Activated T-helper 1 cell treated with anti-CD3 and anti-CD28 coated beads, Interleukin-12 subunit alpha, Interleukin-12 subunit beta, Interleukin-2, Interleukin-4 antibody, amounts not matched to agents 30 ng/mL and 10 ng/mL and 1 ng/mL, durations not matched to agents 14 hours and 24 hours and 36 hours (primary cell): ENCODE measurements at places on chromosomes 11 and 22.
A peak's percentile ranks its signal among the peaks of the same experiment; 100 is the strongest.

DNA sequence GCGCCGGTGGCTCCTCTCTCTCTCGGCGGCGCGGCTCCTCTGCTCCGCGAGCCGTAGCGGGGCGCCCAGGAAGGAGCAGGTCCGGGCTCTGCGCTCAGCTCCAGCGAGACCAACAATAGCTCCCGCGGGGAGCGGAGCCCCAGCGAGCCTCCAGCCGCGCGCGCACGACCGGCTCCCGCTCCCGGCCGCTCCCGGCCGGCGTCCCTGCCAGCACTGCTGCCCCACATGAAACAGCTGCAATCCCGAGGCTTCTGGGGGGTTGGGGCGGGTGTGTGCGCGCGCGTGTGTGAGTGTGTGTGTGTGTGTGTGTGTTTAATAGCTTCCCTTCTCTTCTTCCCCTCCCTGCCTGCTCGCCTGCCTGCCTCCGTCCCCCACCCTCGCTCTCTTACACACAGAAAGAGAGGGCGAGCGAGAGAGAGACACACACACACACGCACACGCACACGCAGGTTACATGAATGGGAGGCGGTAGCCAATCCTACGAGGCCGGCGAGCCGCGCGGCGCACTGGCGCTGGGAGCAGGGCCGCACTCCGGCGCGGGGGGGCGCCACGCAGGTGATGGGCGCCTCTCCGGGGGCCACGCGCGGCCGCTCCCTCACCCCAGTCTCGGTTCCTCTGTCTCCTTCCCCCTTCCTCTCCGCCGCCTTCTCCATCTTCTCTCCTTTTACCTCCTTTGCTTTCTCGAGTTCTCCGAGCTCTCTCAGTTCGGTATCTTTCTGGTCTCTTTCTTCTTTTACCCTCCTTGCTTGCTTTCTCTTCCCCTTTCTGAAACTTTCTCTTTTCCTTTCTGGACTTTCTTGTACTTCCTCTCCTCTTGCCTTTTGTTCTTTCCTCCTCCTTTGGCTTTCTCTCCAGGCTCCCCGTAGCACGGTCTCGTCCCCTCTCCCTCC is at the start of gene TENM4:
TSS of gene TENM4 (minus strand) at position 460 of the 890 bp plus-strand sequence. CDS start 371,086 bp downstream, outside the sequence.
- DNase-seq: no peak

DNA sequence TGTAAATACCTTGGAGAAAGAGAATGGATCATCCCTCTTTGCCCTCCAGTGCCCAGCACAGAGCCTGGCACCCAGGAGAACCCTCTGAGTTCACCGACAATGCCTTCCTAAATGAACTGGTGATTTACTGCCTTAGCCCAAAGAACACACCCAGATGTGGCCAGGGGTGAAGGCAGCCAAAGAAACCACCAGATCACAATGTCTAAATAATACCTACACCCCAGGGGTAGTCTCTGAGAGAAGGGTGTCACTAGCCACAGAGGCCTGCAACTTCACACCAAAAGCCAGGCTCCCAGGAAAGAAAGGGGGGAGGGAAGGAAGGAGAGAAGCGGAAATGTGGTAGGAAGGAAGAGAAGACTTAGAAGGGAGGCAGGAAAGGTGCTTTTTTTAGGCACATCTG is 65.7 kb downstream of the RPL27A start:
- no peak for DNase-seq

GRCh38 chr11:17439316-17439782 is 37.3 kb downstream of the ABCC8 start:
- no peak for DNase-seq

GRCh38 chr22:49052560-49052959 is 775.1 kb downstream of the BRD1 start:
- no peak for DNase-seq

DNA sequence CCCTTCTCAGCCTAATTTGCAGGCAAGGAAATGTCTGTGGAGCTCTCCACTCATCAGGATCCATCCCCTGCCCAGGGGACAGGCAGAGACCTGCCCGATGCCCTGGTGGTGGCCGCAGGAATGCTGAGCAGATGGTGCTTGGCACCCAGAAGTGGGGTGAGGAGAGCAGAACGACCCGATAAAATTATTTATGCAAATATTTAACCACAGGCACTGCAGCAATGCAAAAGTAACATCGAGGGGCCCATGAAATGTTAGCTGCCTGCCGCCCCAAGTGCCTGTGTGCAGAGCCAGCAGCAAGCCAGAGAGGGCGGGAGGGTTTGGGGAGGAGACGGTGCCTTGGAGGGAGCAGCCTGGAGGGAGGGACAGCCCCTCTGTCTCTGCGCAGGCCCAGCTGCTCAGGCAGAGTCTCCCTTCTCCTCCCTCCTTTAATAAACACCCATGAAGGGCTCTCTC is 205.5 kb downstream of the CTTN start:
- DNase-seq: no peak

DNA sequence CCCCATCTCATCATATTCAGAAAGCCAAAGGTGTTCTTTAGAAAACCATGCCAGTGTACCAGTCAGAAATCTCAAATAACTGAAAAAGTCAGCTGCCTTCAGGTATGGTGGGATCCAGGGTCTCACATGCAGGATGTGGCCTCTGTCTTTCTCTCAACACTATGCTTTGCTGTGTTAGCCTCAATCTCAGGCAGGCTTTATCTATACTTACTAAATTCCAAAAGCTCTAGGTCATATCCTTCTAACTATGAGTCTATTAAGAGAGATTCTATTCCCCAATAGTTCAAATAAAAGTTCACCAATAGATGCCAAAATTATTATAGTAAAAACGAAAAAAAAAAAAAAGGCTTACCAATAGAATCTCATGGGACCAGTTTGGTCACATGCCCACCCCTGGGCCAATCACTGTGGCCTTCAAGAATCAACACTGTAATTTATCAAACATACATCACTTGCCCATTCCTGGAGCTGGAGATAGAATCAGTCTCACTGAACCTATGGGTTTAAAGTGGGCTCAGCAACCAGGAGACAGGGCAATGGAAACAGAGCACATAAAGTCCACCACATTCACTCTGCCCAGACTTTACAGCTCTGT is 38.0 kb upstream of the APLNR start:
- DNase-seq: no peak

DNA sequence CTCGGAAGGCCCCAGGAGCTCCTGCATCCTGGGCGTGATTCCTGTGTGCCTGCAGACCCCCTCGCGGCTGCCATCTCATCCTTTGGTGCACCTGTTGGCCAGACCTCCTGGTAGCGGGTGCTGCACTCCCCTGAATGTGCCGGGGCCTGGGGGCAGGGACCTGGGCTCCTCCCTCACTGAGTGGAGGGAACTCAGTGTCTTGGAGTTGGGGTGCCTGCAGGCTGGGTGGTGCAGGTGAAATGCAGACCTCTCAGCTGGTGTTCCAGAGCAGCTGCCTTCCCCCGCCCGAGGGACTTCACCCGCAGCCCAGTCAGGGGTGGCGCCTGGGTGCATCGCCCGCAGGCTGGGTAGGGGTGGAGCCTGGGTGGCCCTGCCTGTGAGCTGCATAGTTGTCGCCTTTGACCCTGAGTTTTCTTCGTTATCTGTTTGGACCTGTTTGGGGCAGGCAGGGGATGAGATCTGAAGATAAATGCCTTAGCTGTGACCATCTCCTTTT is 31.4 kb downstream of the LRP5 start:
- no peak for DNase-seq

GRCh38 chr22:46150655-46151477 is 540 bp downstream of the PPARA start:
- peak; percentile 59 for DNase-seq

DNA sequence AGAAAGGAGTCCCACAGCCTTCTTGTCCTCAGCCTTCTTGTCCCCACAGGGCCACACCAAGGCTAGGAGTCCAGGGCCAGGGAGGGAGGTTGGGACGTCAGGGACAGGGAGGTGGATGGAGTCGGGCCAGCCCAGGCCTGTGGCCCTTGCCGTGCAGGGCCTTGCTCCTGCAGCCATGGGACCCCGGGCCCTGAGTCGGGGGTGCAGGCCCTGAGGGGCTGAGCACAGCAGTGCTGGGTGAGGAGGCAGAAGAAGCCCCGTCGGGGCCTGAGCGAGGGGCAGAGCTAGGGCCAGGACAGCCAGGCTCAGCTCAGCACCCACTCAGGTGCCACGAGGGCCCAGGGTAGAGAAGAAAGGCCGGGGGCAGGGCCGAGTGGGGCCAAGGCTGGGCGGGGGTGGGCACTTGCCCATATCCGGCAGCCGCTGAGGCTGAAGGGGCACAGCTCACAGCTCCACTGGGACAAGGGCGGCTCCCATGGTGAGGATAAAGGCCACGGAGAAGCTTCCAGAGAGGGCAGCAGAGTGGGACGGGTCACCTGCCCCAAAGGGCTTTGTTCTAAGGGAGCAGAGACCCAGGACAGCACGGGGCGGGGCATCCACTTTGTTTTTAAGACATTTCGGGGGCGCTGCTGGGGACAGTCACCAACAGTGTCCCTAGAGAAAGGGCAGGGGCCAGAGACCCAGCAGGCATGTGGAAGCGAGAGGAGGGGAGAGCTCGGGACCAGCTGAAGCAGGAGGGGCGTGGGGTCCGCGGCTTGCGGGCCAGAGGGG is 3.6 kb downstream of the MLC1 start:
- DNase-seq: no peak

DNA sequence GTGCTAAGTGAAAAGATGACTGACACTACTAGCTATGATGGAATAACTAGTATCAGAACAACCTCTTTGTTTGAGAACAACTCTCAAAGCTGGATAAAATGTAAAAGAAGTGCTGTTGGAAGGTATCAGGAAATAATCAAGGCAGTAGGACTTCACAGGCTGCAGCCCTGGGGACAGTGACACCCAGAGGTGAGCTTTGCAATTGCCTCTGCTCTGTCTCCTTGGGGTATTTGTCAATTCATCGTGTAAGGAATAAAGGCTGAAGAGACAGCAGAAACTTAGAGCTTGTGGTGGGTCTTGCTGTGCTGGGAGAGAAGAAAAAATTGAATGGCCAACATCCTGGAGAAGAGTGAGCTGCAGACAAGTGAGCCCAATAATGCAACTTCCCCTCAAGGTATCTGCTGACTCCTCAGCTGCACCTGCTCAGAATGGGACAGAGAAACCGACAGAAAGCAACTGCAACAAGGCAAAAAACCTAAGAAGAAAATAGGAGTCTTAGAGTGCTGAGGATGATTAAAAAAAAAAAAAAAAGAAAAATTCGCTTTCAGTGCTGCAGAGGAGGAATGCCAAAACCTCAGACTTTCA is 141.1 kb downstream of the RCN1 start:
- no peak for DNase-seq

- DNase-seq: no peak
Measured at GRCh38 chr11:2540992-2541680, 96.3 kb downstream of the KCNQ1 start.
